ENCODE measurements at places on chromosomes 11 and 22.

GRCh38 chr11:45097721-45098493 is 48.5 kb upstream of the PRDM11 start:
- DNase-seq = no peak

DNA sequence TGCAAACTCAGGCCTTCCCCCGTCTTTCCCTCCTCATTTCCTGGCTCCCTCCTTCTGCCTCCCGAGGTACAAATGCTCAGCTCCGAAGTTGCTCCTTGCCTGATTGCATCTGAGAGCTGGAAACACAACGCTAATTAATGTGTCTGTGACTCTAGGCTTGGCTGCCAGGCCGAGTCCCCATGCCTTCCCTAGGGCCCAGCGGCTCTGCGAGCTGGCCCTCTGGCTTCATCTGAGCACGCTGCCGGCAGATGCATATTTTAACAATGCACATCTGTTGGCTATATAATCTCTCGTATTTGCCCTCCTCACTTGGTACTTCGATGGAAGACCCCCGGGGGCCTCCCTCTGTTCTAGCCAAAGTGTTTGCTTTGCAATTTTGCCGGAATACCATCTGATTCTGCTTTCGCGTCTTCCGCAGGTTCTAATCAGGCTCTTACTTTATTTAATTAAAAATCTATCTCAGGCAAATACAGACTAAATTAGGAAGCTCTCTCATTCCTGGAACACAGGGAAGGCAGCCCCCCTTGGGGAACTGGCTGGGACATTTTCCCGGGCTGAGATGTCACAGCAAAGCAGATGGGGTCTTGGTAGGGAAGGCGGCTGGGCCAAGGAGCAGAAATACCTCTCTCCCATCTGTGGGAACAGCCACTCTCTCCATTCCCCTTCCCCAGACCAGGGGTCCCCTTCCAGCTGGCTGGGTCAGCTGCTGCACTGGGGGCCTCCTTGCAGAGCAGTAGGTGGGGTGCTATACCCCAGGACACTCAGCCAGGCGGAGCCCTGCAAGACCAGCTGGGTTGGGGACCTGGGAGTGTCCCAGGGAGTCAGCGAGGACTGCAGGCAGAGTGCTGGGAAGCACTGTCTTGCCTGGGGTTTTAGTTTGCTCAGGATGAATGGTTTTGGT is 162.8 kb downstream of the ST3GAL4 start:
- DNase-seq = no peak

- no peak for DNase-seq
Observed at GRCh38 chr11:77244277-77245027, 57.0 kb downstream of the GDPD4 start.

DNA sequence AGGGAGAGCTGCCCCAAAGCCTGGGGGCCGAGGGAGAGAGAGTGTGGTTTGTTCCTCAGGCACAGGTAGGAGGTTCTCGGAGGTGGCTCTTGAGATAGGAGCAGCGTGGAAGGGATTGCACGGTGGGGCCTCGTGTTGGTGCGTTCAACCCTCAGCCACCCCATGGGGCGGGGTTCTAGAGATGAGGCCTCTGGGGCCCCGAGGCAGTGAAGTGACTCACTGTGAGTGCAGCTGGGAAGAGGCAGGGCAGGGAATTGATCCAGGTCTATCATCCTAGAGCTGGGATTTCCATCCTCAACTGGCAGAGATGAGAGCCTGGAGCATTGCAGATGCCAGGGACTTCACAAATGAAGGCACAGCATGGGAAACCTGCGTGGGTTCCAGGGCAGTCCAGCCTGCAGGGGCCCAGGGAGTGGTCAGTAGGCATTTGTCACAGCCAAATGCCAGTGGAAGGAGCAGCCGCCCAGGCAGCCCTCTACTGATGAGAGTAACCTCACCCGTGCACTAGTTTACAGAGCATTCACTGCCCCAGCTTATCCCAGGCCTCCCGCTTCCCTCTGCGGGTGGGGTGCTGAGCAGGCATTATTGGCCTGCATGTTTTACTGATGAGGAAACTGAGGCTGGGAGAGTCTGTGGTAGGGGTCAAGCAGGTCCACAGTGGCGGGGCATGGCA is 5.1 kb upstream of the SMARCB1 start:
- DNase-seq = no peak

DNA sequence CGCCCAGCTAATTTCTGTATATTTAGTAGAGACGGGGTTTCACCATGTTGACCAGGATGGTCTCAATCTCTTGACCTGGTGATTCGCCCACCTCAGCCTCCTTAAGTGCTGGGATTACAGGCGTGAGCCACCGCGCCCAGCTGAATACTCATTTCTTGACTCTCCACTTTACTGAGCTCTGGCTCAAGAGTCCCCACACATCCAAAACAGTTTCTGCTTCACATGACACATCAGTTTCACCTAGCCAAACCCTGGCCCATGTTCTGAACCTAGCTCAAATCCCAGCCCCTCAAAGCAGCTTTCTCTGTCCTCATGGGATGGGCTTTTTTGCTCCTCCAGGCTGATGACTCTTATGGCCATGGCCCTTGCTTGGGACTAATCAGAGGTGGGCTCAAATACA is 9.8 kb downstream of the HYOU1 start:
- no peak for DNase-seq

GRCh38 chr11:72582206-72583176 is 91.7 kb downstream of the PDE2A start:
- DNase-seq = no peak

- DNase-seq = no peak
Observed at GRCh38 chr11:64629796-64630562, 39.0 kb downstream of the SLC22A12 start.

DNA sequence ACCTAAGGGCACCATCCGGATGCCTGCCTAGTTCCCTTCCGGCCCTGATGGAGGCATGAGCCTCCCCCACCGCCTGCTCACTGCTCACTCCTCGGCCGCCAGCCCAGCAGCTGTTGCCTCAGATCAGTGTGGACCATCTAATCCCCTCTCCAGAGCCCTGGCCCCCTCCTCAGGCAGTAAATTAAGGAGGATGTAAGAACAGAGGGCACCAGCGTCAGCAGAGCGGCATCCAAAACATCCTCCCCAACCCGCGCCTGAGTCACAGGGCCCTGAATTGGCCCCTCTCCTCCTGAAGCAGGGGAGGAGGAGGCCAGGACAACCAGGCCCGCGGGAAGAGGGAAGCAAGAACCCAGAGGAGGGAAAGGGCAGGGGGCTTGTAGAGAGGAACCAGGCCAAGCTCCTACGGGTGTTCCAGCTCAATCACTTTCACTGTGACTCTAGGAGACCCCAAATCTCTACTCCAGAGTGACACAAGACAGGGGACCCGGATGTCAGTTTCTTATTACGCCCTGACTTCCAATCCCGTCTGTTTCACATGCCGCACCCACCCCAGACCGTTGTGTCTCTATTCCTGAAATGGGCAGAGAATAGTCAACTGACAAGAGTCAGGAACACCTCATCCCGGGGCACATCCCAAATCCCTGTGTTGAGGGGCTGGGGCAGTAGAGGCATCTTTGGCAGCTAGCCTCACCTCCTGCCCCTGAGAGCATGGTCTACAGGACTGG is 31.3 kb upstream of the MYOD1 start:
- no peak for DNase-seq

GRCh38 chr22:42282943-42283277 is 12.5 kb upstream of the TCF20 start:
- DNase-seq = no peak

- no peak for DNase-seq
Observed at GRCh38 chr11:88701816-88702215, 364.0 kb downstream of the GRM5 start.
